Osteoblast (primary cell): ENCODE measurements at places on chromosomes 2 and 18. TPM values are rescaled to one million over a fixed set of nuclear protein-coding genes. Genes with fewer than 3 reads are reported as not detected.

Gene SCYGR1
- not detected in 2 replicates for total RNA-seq

Gene OR6B2
- not detected in 2 replicates for total RNA-seq

Gene CD8B2
- not detected in 2 replicates for total RNA-seq

Gene LGALSL
- total RNA-seq: 3.6 and 3.8 TPM in 2 replicates

Gene MDH1B
- total RNA-seq: 0.88 and 2.2 TPM in 2 replicates

Gene ABCG5
- total RNA-seq: not detected in 2 replicates

- no peak for DNase-seq
These were observed 463.8 kb downstream of the LPIN1 start for GRCh38 chr2:12210016-12210933.

DNA sequence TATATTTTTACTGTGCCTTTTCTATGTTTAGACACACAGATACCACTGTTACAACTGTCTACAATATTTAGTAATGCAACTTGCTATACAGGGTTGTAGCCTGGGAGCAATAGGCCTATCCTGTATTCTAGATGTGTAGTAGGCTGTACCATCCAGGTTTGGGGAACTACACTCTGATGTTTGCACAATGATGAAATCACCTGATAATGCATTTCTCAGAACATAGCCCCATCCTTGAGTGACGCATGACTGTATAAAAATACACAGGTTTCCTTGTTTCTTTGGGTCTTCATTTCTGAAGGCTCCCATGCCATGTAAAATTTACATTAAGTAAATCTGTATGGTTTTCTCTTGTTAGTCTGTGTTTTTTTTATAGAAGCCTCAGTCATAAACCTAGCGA lies 270.9 kb upstream of the SKOR2 start:
- no peak for DNase-seq

- no peak for DNase-seq
These were observed 21.5 kb upstream of the BIN1 start for GRCh38 chr2:127128445-127128904.

DNA sequence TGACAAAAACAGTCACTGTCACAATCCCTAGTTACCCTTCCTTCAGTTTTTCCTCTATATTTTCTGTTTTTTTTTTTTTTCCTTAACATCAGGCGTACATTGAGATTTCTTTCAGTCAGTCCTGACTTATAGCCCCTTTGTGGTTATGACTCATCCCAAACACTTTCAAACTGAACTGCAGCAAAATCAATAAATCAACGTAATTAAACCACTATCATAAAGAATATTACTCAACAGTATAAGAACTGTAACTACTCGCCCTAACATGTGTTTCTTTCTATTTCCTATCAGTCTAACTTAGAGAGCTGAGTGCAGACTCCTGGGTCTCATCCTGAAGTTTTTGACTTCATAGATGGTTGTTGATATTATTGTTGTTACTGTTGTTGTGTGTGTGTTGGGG lies 523.5 kb downstream of the LRRTM4 start:
- DNase-seq: no peak

- DNase-seq: no peak
These were observed 318.1 kb downstream of the PARD3B start for GRCh38 chr2:204863336-204863735.

DNA sequence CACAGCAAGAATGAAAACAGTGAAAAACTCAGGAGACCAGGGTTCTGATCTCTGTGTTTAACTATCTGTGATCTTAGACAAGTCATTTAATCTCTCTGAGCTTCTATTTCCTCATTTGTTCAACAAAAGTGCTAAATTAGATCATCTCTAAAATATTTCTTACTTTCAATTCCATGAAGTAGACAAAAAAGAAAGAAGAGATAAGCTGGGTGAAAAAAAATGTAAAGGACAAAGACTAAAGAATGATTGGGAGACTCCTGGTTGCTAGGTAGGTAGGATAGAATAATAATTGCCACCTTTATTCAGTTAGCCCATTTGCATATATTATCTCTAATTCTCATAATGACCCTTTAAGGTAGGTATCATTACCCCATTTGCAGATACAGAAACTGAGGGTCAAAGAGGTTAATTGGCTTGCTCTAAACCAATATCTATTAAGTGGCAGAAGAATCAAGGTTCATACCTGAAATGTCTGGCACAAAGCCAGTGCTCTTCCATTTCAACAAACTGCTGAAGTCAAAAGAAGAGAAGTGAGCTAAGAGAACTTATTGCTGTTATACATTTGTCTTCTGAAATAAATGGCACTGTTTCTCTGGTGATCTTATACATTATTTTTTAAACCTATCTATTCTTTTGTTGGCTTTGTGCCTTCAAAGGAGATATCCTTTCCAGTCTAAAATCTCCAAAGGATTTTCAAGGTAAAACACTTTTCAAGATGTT lies 141.7 kb downstream of the OTX1 start:
- DNase-seq: no peak

- DNase-seq: no peak
These were observed 22.9 kb downstream of the DARS1 start for GRCh38 chr2:135962366-135963123.

- no peak for DNase-seq
These were observed 93.0 kb downstream of the COL6A3 start for GRCh38 chr2:237320801-237321560.
